ENCODE measurements at places on chromosomes 6 and 20. TPM values are rescaled to one million over a fixed set of nuclear protein-coding genes. Genes with fewer than 3 reads are reported as not detected.

- DNase-seq, result no peak
Observed at GRCh38 chr6:72811971-72812421, 190.1 kb downstream of the KCNQ5 start.

NEU1 gene
- 43.8 TPM for total RNA-seq

GRCh38 chr6:156992020-156992804 is 215.0 kb downstream of the ARID1B start:
- DNase-seq, result no peak

PSORS1C2 gene
- not detected for total RNA-seq

DNA sequence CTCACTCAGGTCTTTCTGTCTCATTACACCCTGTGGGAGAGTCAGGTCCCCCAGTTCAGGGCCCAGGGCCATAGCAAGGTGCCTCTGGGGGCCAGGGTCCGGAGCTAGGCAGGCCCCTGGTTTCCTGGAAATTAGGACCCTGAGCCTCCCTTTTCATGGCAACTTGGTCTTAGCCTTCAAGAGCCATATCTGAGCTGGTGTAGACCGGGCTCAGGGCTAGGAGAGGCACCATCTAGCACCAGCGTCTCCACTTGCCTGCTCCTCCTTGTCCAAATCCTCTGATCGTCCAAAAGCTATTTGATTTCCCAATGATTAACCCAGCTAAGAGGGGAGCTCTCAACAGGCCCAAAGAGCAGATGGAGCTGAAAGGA is 5.6 kb downstream of the MDFI start:
- no peak for DNase-seq

PNPLA1 gene
- total RNA-seq, result not detected

- DNase-seq, result no peak
Observed at GRCh38 chr6:110214338-110214737, 34.1 kb downstream of the CDC40 start.

- no peak for DNase-seq
Observed at GRCh38 chr6:139858429-139858828, 484.0 kb upstream of the CITED2 start.

DNA sequence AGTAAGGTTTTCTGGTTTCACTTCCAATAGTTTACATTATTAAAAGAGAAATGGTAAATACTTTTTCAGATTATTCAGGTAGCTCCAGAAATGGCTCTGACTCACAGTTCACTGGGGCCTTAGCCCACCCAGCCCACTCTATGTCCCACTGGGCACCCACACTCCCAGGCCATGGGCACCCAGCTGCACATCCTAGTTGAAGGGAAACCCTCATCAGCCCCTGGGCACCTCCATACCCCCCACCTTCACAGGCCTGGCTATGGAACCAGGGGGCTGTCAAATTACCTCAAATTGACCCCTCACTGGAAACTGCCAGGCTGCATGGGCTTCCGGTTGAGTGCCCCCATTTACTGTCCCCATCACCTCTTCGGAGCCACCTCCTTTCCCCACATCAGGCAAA is 51.5 kb downstream of the BMP7 start:
- no peak for DNase-seq
